Posterior vena cava (tissue), 2 donors: ENCODE measurements at places on chromosomes 5 and 9. TPM values are rescaled to one million over a fixed set of nuclear protein-coding genes. Genes with fewer than 3 reads are reported as not detected.

GRCh38 chr9:25684321-25684720 lies 6.1 kb upstream of the TUSC1 start:
- no peak for DNase-seq

DNA sequence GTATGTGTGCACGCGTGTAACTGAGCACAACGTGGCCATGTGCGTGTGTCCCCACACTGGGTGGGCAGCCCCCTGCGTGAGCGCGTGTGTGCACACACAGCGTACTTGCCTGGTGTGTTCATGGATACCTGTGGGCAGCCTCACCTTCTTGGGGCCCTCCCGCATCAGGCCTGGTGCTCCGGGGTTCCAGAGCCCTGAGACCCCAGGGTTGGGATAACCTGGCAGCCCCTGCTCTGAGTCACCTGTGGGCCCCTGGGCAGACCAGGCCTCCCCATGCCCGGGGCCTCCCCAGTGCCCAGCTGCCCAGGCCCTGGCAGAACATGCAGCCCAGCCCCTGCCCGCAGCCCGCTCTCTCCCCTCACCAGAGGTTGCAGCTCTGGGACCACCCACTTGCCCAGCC lies 25.2 kb downstream of the LHX3 start:
- no peak for DNase-seq

- no peak for DNase-seq
Measured at GRCh38 chr5:113514289-113514635, 768 bp downstream of the YTHDC2 start.

GRCh38 chr9:133098871-133099270 lies 22.2 kb downstream of the RALGDS start:
- no peak for DNase-seq

DNA sequence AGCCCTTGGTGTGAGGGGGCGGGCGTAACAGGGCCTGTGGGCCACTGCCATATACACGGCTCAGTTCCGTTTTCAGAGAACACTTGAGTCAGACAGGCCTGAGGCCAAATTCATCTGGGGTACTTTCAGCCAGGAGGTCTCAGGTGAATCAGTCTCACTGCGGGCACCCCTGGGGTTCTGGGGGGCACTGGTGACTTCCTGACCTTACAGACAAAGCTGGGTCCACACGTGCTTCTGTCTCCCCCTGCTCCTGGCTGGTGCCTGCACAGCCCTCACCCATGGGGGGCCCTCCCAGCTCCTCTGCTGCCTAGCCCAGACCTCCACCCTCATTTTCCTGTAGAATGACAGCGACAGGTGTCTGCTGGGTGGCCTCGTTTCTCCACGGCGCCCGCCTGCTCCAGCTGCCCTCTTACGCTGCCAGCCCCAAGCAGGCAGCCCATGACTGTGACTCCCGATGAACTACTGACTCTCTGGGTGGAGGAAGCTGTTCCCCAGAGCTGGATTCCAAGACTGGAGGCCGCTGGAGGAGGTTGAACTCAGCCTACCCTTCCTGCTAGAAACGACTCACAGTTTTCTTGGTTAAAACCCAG lies 374.1 kb upstream of the IRX4 start:
- no peak for DNase-seq

GRCh38 chr5:95909738-95910137 lies 51.9 kb downstream of the ELL2 start:
- no peak for DNase-seq

DNA sequence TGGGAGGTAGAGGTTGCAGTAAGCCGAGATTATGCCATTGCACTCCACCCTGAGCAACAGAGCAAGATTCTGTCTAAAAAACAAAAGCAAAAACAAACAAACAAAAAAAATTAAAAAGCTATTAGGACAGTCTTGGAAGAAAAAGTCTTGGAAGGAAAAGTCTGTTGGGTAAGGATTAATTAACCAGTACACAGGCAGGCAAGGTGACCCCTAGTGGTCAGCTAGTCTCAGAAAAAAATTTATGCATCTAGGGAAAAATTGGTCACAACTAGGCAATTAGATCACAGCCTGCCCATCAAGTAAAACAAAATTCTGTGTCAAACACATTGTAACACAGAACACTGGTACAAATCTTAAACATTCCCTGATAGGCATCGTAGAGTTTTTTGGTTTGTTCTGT lies 6.7 kb upstream of the ANKRD18B start:
- DNase-seq, result no peak

DNA sequence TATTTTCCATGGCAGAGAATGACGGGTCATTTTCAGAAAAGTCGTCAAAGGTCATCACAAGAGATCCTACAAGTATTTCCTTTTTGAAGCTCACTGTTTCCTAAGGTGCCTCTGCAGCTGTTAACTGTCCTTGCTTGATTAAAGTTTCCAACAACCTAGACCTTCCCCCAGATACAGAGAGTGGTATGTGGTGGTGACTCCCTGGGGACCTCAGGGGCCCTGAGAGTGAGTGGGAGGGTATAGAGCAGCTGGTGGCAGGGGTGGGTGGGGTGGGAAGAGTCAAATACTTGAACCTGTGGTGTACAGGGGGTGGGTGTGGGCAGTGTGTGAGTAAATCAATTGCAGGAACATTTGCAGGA lies 1.6 kb upstream of the CD72 start:
- DNase-seq, result no peak

DNA sequence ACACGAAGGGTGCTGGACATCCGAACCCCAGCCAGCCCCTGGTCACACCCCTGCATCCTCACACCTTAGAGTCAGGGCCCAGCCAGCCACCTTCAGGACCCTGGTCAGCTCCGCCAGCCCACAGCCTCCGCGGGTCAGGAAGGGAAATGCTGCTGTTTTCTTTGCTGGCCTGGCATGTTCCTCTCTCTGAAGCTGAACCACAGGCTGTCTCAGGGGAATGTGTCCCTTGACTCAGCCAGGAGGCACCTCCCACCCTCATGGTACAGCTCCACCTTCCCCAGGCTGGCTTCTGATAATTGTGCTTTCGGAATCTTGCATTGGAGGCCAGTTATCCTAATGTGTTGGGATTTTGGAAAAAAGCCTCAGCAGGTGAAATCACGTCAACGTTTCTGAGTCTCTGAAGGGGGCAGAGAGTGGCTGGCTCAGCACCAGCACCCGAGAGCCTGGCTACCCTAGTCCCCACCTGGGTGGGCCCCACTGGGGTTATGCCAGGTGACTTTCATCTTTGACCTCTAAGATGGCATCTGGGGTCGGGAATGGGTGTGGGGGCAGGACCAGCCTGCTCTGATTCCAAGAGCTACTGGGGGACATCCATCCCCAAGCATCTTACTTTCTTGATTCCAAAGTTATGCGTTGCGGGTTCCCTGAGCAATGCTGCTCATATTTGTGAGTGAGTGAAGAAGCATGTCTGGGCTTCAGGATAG lies 9.8 kb upstream of the OLFM1 start:
- DNase-seq, result peak; percentile 79

GRCh38 chr9:16321461-16322119 lies 548.9 kb downstream of the BNC2 start:
- no peak for DNase-seq

GRCh38 chr9:95130484-95130883 lies 187.0 kb downstream of the FANCC start:
- DNase-seq, result no peak

DNA sequence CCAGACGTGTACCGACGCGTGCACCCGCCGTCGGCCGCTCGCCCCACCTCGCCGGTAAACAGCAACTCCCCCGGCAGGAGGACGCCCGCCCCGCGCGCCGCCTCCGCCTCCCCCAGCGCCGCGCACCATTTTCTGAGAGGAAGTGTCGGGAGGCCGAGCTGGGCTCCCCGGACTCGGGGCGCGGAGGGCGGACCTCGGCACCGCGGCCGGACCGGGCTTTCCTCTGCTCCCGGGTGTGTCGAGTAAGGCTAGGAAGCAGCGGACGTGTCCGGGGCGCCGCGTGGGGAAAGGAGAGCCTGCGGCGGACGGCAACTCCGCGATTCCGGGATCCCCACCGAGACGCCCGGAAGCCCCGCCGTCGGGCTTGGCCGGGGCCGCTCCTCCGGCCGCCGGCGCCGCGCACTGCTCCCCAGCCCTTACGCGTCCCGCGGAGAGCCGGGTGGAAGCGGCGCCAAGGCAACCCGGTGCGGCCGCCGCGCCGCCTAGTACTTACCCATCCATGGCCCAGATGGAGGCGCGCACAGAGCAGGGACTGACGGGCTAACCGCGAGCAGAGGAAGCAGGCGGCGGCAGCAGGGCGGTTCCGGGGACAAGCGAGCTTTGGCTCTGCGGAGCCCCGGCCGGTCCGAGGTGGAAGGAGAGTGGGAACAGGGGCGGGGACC lies at the start of gene PTBP3:
PTBP3 (minus strand) TSS at position 643 of the 662 bp plus-strand sequence. CDS start 35,754 bp downstream, outside the sequence.
- peak; percentile 94 for DNase-seq

DNA sequence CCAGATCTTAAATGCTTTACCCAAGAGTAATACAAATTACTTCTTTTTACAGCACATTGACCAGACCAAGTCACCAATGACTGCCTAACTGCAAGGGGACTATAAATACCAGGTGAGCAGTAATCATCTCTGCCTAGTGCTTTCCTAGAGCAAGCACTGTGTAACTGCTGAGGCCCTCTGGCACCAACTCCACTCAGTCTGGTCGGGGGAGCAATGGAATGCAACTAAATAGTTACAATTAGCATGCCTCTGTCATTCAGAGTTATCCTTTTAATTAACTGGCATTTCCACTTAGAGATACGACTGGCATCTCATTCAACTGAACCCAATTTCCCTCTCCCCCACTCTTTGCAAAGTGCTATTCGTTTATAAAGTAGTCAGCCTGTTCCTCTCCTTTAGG lies 1309.1 kb upstream of the DMAC1 start:
- DNase-seq, result no peak

DNA sequence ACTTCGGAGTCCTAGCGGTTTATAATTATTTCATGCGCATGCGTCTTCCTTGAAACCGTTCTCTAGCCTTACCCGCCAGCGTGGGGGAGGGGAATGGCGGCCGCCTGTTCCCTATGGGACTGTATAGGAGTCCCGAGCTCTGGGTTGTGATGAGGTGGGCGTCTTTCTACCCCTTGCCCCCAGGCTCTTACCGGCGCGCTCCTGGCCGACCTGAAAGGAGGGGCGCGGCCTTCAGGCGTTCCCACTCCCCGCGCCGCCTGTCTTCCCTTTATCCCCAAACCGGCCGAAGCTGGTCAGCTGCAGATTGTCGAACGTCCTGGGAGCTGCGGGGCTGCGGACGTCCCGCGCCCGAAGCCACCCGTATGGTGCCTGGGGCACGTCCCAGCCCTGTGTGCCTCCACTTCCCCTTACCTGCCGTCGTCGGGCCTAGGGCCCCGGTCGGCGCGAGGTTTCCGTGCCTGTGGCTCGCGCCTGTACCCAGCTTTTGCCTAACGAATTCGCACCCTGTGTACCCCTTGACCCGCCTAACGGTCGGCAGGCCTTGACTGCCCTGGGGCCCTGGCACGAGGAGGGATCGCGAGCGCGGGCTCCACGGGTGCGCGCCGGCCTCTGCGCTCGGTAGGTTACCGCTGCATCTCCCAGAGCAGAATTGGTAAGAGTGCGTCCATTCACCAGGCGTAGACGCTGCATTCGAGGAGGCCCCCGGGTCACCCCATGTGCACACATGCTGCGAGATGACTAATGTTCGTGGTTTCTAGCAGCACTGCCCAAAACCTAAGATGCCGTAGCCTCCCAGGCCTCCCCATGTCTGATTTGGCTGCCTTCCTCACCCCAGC lies 653 bp upstream of the HNRNPH1 start:
- DNase-seq, result peak; percentile 84

- DNase-seq, result no peak
Measured at GRCh38 chr5:150046031-150046430, 40.3 kb downstream of the CSF1R start.

- no peak for DNase-seq
Measured at GRCh38 chr5:9112520-9113291, 433.2 kb downstream of the SEMA5A start.

- DNase-seq, result no peak
Measured at GRCh38 chr9:111013707-111014106, 24.6 kb downstream of the LPAR1 start.

- DNase-seq, result no peak
Measured at GRCh38 chr5:32935283-32935682, 224.2 kb downstream of the NPR3 start.

- DNase-seq, result no peak
Measured at GRCh38 chr9:136676297-136676794, 10.9 kb downstream of the AGPAT2 start.

DNA sequence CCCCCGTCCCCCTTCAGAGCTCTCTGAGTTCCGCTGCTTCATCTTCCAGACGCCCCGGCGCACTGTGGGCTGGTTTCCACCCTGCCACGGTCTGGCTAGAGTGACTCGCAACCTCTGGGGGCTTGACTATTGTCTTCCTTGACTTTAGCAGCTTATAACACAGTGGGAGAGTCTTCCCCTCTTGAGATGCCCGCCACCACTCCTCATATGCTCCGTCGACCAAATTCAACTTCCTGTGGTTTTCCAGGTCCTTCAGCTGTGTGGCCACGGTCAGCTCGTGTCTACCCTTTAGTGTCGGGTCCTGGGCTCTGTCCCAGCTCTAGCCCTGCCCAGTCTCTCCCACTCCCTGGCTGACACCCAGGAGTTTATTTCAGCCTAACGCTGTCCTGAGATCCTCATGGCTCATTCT lies 28.2 kb upstream of the NCS1 start:
- DNase-seq, result no peak

- no peak for DNase-seq
Measured at GRCh38 chr9:72338631-72339030, 26.4 kb downstream of the ZFAND5 start.

GRCh38 chr9:720239-720881 lies 121.1 kb upstream of the DMRT1 start:
- DNase-seq, result no peak

DNA sequence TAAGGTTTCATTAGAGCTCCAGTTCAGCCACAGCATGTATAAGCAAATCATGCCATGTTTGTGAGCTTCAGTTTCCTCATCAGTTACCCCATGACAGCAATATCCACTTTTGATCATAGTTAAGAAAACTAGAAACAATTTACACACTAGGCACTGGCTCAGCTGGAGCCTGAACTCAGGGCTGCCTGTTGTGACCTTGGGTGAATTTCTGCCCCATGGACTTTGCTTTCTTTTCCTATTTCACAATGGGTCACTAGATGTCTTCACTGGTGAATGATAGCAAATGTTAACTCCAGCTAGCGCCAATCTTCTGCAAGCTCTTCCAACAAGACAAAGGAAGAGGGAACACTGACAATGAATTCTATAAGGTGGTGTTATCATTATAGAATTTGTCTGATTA lies 233.3 kb upstream of the TRIM32 start:
- DNase-seq, result no peak

DNA sequence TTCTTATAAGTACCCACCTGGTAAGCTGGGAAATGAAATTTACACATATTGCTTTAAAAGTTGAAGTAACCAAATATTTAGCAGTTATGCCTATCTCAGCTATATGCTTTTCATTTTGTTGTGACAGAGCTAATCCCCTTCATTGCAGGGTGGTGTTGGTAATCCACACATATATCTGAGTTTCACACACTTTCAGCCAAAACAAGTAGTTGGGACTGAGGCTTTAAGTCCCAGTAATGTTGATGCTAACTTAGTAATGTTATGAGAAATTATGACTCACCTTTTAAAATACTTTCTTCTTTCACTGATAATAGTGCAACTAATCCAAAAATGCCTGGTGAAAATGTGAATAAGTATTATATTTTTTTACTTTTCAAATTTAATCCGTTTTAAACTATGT lies 19.2 kb upstream of the RICTOR start:
- DNase-seq, result no peak

- DNase-seq, result no peak
Measured at GRCh38 chr9:131257266-131258025, 18.9 kb downstream of the FAM78A start.

Gene PCAT7
- not detected for total RNA-seq

Gene SOX30
- 0.23 TPM for total RNA-seq

Gene FOXD4L3
- total RNA-seq, result not detected

Gene IFNE
- not detected for total RNA-seq

Gene TRMT10B
- 9.9 TPM for total RNA-seq

Gene SH3RF2
- total RNA-seq, result 2.1 TPM

Gene TSSK1B
- not detected for total RNA-seq

Gene FOXD4
- total RNA-seq, result 0.24 TPM

Gene IL3
- total RNA-seq, result not detected

Gene TMOD1
- 57.8 TPM for total RNA-seq
